ENCODE measurements at places on chromosomes 2 and 18.

- DNase-seq: no peak
These were observed 35.3 kb downstream of the MROH2A start for GRCh38 chr2:233813236-233814055.

DNA sequence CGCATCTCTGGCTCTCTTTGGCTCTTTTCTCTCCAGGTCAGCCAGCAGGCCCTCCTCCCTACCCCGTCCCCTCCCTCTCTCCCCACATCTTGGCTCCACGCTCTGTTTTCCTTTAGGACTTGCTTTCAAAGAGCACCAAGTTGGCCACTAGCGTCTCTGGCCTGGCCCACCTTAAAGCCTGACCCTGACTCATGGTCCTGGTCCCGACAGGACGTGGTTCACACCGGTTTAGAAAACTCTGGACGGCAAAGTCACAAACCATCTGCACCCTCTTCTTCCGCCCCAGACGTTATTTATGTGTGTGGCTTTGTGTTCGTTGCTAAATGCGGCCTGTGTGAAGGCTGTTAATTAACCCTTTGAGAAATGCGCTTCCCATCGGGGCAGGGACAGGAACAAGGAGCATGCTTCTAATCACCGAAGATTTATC, 169.0 kb upstream of the HAAO start:
- no peak for DNase-seq

DNA sequence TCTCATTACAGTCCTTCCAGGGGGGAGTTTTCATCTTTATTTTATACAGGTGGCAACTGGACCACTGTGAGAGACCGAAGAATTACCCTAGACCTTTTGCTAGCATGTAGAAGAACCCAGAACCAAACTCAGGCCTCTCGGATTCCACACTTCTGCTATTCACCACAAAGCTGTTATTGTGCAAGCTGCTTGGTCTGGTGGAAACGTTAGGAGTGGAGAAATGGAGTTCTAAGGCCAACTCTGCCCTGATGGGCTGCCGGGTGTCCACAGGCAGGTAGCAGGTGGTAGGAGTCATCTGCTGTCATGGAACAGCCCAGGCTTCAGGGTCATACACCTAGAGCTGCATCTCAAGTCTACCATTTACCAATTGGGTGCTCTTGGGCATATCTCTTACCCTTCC, 218.8 kb downstream of the BCL11A start:
- no peak for DNase-seq

GRCh38 chr2:12732651-12733050, 15.9 kb downstream of the TRIB2 start:
- no peak for DNase-seq

- no peak for DNase-seq
These were observed 150.6 kb downstream of the MCFD2 start for GRCh38 chr2:46765045-46765444.

DNA sequence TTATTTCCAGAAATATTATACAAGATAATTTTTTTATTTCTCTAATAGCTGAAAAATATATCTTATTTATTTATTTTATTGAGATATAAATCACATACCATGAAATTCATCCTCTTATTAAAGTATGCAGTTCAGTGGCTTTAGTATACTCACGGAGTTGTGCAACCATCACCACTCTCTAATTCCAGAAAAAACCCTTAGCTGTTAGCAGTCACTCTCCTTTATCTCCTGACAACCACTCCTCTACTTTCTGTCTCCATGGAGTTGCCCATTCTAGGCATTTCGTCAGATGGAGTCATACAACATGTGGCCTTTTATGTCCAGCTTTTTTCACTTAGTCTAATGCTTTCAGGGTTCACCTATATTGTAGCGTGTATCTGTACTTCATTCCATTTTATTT, 66.5 kb downstream of the TCF7L1 start:
- no peak for DNase-seq

GRCh38 chr18:7068871-7069590, 48.6 kb downstream of the LAMA1 start:
- no peak for DNase-seq

DNA sequence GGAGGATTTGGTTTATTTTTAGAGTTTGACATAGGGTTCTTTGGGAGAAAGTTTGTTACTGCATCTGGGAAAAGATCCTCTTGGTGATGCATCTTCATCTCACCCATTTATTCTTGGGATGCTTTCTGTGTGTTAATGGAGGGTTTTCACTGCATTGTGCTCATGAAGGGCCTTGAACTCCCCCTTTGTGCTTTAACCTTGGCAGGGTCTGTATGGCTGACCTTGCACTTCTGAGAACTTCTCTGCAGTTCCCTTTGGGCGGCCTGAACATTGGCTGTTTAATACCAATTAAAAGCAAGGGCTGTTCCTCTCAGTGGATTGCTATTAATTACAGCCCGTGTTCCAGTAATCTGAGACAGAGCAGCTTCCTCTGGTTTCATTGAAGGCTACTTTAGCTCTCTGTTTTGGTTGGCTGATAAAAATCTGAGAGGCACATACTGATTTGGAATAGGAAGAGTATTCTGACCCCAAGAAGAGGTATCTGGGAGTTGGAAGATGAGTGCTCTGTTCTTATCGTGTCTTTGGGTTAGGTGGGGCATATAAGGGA, 37.5 kb downstream of the FMNL2 start:
- no peak for DNase-seq

DNA sequence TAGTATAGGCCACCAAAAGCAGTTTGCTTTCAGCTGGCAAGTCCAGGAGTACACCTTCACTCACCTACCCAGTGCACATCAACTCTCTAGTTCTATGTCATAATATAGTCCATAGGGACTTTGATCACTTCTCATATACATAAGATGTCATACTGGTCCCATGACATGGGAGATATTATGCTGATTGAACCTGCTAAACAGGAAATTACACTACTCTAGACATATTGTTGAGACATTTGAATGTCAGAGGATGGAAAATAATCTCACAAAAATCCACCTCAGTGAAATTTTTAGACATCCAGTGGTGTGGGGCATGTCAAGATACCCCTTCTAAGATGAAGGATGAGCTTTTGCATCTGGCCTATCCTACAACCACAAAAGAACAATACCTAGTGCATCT, 322.5 kb downstream of the EN1 start:
- no peak for DNase-seq

- no peak for DNase-seq
These were observed 41.3 kb downstream of the RTP5 start for GRCh38 chr2:241910604-241911520.

- no peak for DNase-seq
These were observed 98.8 kb downstream of the DPP4 start for GRCh38 chr2:161975062-161975812.

DNA sequence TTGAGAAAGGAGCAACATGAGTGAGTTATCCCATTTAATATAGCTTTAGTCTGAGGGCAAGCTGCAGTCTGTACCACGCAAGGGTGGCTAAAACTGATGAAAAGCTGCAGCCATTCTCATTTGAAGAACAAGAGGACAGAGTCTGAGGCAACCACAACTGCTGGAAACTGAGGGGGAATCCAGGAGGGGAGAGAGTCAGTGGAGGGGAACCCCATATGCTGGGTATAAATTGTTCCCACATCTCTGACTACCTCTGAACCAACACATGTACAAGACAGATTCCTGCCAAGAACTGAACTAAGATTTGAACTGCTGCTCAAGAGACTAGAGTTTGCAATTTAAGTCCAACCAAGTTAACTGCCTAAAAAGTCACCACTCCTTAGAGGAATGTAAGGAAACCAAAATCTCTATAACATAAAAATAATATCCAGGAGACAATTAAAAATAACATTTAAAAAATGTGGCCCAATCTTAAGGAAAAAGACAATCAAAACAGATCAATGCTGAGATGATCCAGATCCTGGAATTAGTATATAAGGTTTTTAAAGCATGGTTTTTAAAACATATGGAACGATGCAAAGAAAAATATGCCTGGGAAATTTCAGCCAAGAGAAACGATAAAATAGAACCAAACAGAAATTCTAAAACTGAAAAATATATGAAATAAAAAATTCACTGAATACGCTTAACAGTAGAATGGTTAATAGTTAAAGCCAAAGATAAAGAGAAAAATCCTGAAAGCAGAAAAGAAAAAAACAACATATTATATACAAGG, 11.2 kb downstream of the CWC22 start:
- DNase-seq: no peak

DNA sequence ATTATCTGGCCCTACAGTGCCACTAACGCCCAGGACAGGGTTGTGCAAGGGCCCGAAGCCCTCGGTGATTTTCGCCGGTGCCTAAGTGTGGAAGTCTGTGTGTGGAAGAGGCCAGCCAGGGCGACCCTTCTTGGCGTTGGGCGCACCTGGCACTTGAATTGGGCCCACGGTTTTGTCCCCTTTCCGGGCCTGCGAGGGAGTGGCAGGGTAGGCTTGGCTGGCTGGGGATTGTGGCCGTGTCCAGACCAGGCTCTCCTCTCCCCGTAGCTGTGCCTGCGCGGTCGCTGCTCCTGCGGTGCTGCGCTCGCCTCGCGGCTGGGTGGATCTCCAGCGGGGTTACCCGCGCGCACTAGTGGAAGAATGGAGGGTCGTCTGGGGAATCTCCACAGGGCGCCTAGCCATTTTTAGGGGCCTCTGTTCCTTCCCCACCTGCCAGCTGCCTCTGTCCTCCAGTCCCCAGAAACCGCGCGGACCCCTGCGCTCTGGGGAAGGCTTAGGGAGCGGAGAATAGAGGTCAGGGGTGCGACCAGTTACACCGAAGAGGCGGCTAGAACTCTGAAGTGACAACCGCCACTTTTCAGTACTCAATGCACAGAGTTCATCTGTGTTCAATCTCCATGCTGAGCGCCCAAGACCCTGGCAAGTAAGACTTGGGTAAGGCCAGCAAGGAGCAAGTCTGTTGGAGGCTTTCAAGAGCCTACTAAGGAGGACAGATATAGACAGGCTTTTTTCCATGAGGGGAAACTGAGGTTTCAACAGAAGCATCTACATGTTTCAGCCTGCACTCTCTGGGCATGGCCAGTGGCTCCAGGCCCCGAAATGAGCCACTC, 16.0 kb downstream of the EVX2 start:
- DNase-seq: no peak

DNA sequence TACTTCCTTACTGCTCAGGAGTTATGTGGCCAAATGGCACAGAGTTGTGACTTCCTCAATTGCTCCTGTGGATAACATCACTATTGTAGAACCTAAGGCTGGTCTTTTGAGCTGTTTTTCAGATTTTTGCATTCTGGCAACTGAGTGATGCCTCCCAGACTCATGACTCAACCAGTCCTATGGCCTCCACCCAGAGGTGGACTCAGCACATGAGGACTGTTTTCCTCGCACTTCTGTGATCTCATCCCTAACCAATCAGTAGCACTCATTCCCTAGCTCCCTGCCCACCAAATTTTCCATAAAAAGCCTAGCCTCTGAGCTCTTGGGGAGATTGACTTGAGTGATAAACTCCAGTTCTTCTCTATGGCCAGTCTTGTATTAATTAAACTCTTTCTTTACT, 407.9 kb upstream of the TNP1 start:
- no peak for DNase-seq

DNA sequence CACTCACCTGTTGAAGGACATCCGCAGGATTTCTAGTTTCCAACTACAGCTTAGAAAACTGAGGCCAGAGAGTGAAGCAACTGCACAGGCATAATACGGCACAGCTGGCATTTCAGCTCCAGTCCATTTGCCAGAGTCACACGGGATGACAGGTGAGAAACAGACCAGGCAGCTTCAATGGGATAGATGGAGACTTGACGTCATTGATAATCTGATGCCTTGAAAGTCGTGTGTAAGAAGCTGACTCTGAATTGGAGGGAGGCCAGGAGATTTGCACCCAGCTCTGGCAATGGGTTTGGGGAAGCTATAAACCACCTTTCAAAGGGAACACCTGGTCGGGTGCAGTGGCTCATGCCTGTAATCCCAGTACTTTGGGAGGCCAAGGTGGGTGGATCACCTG, 12.4 kb upstream of the DNMT3A start:
- DNase-seq: no peak

GRCh38 chr2:5242751-5243150, 449.4 kb upstream of the SOX11 start:
- DNase-seq: no peak

DNA sequence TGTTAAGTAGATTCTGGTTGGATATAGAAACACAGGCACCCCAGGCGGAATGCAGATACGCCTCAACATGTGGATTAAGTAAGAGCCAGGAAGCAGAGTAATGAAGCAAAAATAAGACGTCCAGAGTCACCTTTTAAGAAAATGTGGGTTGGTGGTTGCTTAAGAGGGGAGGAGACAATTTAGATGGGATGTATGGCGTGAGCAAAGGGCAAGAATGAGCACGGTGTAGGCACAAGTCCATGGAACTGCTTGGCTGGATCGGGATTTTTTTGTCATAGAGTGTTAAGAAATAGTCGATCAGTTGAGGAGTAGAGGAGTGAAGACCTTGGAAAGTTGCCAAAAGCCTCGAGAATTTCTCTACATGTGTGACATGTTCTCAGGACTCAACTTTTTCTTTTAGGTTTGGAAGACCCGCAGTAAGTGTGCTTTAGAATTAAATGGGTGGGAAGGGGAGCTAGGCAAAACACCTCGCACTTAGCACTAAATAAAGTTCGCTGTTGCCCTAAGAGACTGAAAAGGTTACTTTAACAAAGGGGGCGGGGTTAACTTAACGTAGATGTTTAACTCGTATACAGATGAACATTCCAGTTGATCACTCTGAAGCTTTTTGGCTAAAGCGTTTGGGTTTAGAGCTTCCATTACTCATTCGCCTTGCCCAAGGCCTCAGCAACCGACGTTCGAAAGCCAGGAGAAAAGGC, 716 bp upstream of the SLC39A10 start:
- no peak for DNase-seq

- DNase-seq: no peak
These were observed 793.7 kb upstream of the FANCL start for GRCh38 chr2:59034837-59035236.

- DNase-seq: no peak
These were observed 649.4 kb upstream of the ZEB2 start for GRCh38 chr2:145169285-145169684.

GRCh38 chr2:85011747-85012146, 40.8 kb downstream of the KCMF1 start:
- no peak for DNase-seq

DNA sequence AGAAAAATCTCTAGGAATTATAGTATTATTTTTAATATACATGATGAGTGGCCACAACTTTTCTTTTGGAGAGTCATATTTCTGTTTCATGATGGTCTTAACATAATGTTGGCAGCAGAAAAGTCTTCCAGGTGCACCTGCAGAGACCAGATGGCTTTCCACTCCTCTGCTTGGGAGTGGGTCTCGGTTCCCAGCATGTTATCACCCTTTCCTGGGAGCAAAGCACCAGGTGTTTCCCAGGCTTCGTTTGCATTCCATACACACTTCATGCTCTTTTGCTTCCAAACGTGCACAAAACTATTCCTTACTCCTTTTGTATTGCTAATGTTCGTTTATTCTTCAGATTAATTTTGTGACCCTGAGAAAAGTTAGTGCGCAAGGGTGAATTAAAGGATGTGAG, 305.2 kb downstream of the CDH2 start:
- DNase-seq: no peak

- no peak for DNase-seq
These were observed 86.6 kb downstream of the ANTXR1 start for GRCh38 chr2:69099541-69099940.

DNA sequence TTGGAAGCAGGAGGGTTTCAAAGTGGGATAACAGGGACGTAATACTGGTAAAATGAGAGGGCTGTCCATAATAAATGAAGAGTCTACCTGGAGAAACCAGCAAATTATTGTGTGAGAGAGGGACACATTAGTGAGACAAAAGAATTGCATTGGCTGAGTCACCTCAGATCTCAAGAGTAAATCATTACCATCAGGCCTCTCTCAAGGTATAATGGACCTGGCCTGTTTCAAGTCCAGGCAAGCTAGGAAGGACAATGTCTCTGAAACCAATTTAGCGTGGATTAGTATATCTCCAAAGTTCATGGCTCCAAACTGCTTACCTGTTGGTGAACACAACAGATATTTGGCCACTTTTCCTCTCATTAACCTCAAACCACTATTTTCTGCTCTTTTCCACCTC, 471.4 kb downstream of the CMPK2 start:
- DNase-seq: no peak

All from non-pigmented ciliary epithelial cell (primary cell).